Suppressor macrophage treated with lipopolysaccharide for 4 hours (primary cell): ENCODE measurements at places on chromosomes 1 and 21.

DNA sequence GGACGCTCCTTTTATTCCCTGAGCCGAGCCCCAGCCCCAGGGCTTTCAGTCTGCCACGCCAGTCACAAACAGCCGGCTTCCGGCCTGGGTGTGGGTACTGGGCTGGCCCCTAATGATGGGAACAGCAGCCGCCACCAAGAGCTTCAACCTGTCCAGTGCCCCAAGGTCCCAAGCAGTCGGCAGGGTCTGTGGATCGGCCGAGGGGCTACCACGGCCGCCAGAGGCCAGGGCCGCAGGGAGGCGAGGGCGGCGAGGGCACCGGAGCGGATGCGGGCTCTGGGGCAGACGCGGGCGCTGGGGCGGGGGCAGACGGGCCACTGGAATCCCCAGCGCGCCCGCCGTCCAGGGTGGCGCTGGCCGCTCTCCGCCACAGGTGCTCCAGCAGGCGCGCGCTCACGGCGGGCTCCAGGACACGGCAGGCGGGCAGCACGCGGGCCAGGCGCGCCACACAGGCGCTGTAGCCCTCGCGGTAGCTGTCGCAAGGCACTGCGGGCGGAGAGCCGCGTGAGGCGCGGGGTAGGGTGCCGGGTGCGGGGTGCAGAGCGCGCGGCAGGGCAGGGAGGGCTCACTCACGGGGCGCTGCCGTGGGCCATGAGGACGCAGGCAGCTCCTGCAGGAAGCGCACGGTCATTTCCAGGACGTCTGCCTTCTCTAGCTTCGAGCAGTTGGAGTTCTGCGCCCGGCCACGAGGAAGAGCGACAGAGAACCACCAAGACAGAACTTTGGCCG, 887 bp downstream of the HES2 start:
- DNase-seq = no peak

DNA sequence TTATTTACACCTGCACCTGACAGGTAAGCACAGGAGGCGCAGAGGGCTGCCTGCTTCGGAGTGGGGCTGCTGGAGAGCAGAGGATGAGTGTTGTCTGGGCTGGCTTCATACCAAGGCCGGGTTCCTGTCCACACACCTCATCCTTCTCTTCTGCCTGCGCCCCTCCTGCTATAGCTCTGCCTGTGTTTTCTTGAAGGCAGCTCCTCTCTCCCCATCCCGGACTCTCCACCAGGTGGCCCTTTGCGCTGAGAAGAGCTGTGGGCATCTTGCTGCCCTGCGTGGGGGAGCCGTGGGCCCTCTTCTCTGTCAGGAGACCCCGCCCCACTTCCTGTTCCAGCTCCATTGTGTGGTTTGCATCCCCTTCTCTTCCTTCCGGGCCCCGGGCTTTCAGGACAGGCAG, 35.0 kb downstream of the ARHGEF10L start:
- no peak for DNase-seq

GRCh38 chr1:43518935-43519686, 11.6 kb upstream of the PTPRF start:
- no peak for DNase-seq

GRCh38 chr1:235160383-235160956, 580 bp downstream of the RBM34 start:
- DNase-seq = peak; percentile 50

- peak; percentile 83 for DNase-seq
Observed at GRCh38 chr1:77762072-77762476, 2.4 kb upstream of the USP33 start.

GRCh38 chr1:185775501-185775900, 41.3 kb downstream of the HMCN1 start:
- DNase-seq = no peak

DNA sequence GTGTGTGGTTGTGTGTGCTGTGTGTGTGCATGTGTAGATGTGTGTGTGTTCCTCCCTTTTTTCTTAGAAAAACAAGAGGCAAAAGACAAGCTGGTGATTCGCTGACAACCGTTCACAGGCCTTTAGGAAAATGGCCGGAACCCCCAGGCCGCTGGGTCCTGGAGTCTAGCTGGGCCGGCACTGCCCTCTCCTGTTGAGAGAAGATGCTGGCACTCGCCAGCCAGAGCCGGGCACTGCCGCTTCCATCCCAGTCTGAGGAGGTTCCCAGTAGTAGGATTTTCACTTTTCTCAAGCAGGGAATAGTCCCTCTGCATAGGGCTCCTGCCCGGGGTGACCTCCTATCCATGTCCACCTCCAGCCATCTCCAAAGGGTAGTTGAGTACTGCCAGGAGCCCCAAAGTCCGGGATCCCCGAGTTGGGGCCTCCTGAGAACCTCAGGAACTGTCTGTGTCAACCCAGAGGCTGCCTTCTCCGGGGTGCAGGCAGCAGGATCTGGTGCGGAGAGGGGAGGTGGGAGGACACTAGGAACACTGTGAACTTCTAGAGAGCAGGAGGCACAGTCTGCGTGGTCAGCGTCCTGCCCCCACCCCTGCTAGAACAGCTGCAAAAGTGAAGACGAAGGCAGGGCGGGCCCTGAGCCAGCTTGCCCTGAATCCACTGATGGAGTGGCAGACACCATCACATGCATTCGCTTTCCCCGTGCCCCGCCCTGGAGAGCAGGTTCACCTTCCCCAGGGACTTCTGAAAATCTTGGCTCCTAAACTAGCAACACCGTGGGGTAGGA, 44.1 kb upstream of the ARHGEF16 start:
- DNase-seq = no peak

DNA sequence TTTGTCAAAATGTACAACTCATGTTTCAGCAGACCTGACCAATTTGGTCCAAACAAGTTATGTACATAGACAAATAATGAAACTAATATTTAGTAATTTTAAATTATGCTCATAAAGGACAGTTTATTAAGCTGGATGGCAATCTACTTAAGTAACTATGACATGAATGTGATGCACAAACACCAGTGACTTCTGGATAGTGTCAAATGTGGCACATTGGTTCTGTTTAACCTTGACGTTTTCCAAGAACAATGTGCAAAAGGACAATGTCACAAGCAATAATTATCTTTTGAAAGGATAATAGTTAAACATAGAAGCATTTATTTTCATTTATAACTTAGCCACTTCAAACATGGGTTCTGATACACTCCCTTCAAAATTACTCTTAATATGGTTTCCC, 80.0 kb downstream of the TRIM33 start:
- DNase-seq = no peak

DNA sequence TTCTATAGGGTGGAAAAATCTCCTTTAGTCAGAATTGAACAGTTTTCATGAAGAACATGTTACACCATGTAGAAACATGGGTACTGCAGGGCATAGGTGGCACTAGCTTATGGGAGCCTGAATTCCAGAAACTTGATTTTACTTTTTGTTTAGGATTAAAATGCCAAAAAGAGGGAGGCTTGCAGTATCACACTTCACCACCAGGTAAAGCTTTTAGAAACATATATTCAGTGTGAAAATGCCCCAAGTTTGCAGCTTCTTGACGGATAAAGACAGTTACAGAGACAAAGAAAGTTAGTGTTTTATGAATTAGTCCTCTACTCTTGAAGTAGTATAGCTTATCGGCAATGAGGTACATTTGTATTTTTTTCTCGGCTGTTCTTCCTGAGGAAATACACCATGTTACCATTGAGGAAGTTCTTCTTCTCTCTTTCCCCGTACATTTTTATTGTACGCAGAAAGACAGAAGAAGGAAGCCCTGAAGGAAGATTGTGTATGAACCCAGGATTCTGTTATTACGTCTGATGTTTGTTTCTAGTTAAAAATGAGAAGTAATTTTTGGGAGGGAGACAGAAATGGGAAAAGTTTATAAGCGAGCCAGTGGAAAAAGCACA, 66.1 kb downstream of the PBX1 start:
- DNase-seq = no peak

DNA sequence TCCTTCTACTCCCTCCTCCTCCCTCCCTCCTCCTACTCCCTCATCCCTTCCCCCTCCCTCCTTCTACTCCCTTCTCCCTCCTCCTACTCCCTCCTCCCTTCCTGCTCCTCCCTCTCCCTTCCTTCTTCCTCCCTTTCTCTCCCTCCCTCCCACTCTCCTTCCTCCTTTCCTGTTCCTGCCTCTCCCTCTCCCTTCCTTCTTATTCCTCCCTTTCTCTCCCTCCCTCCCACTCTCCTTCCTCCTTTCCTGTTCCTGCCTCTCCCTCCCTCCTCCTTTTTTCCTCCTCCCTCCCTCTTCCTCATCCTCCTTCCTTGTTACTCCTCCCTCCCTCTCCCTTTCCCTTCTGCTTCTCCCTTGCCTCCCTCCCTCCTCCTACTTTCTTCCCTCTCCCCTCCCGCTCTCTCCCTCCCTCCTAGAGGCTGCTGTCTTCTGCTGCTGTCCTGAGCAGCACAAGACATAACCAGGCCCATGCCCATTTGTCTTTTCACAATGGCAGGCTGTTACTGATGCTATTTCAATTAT, 41.1 kb downstream of the WNT9A start:
- no peak for DNase-seq

- no peak for DNase-seq
Observed at GRCh38 chr1:5646486-5647149, 345.6 kb downstream of the NPHP4 start.

DNA sequence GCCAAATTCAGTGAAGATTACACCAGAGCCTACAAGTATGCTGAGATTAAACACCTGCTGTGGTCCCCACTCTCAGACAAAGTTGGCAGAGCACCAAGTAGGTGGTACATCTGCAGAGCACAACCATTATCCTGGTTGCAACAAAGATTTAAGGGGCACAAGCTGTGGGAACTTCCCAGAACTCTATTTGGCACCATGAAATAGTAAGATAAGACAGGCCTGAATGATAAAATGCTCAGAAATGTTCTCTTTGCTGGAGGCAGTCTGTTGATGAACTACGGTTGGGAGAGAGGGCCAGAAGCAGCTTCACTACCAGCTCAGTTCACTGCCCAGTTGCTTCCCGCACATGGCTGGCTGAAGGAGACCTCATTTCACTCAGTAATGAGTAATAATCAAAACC, 19.9 kb downstream of the RPL5 start:
- no peak for DNase-seq

DNA sequence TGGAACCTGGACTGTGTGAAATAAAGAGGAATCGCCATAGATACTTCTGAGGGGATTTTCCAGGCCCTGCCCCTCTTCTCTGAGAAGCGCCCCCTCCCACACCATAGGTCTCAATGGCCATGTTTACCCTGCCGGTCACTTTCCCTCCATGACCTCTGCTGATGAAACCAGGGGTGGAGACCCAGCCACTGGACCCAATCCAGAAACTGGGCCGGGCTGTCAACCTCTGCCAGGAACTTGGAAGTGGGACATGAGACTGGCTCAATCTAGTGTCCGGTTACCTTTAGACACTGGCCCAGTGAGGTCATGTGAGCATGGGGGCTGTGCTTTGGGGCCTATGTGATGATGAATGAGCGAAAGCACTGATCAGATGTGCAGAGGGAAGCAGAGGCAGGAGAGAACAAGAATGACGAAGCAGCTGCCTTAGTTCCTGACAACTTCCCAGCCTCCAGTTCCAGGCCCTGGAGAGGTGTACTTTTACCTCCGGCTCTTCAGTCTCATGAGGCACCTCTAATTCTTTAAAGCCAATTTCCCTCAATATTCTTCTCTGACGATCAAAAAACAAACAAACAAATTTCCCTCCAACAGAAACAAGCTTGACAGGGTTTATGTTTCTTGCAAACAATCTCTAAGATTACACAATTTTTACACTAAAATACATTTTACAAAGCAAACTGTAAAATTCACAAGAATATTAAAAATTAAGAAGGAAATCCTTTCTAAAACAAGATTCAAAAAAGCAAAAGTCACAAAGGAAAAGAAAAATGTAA, 4.9 kb downstream of the ASAP3 start:
- no peak for DNase-seq

DNA sequence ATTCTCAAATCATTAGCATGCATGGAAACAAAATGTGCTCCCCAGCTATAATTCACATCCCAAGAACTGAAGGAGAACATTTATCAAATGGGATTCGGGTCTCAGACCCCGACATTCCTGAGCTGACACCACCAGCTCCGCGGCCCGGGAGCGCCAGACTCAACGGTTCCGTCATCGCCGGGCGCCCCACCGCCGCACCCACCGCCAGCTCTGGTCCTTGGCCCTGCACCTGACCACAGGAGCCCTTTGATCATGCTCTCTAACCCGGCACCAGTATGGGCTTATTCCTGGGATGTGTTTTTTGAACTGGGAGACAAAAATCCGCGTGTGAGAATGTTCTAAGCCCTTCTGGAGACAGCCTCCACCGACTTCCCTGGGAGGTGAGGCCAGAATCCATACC, 43.6 kb downstream of the HLCS start:
- DNase-seq = no peak

- no peak for DNase-seq
Observed at GRCh38 chr1:181202986-181203555, 114.6 kb downstream of the IER5 start.

- DNase-seq = no peak
Observed at GRCh38 chr1:154735804-154736168, 127.8 kb upstream of the ADAR start.

DNA sequence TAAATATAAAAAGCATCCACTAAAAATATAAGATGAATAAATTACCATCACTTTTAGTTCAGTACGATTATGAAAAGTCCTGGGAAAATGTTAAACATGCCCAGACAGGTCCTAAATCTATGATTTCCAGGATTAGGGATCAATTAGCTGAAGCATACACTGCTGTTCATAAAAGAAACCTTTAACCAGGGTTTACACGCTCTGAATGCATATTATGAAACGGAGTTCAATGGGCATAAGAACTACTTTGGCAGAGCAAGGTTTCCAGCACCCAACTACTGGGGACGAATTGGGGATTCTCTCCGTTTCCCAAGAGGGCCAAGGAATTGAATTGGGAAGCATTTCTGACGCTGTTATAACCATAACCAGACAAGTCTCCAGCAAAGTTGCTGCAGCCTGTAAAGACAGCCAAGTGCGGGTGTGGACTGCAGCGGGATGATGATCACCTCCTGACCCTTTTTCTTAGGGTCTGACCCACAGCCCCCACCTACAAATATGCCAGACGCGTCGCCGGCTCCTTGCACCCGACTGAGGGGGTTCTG, 1.6 kb downstream of the SLC30A1 start:
- no peak for DNase-seq

DNA sequence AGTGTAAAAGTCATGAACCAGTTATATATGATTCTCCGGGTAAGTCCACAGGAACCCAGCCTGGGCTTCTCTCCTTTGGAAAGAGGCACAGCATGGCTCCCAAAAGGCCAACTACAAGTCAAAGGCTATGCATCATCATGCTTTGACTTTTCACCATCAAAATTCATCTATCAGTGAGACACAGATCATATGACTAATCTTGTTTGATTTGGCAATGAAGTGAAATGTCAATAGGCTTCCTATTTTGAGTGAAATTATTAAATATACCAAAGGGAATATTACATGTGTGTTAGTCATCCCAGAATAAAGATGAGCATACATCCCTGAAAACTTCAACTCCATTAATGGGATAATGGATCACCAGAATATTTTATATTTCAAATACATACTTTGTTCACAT, 83.5 kb upstream of the ADGRL2 start:
- DNase-seq = no peak

GRCh38 chr1:232038706-232039677, 412.4 kb downstream of the DISC1 start:
- no peak for DNase-seq

- no peak for DNase-seq
Observed at GRCh38 chr1:208189716-208190115, 54.5 kb downstream of the PLXNA2 start.
